NCI-H2171 treated with DMSO at 0.1 percent for 48 hours (cell line): ENCODE measurements at places on chromosomes 3 and 15.

- DNase-seq, result no peak
Observed at GRCh38 chr3:123344907-123345594, 103.8 kb downstream of the ADCY5 start.

DNA sequence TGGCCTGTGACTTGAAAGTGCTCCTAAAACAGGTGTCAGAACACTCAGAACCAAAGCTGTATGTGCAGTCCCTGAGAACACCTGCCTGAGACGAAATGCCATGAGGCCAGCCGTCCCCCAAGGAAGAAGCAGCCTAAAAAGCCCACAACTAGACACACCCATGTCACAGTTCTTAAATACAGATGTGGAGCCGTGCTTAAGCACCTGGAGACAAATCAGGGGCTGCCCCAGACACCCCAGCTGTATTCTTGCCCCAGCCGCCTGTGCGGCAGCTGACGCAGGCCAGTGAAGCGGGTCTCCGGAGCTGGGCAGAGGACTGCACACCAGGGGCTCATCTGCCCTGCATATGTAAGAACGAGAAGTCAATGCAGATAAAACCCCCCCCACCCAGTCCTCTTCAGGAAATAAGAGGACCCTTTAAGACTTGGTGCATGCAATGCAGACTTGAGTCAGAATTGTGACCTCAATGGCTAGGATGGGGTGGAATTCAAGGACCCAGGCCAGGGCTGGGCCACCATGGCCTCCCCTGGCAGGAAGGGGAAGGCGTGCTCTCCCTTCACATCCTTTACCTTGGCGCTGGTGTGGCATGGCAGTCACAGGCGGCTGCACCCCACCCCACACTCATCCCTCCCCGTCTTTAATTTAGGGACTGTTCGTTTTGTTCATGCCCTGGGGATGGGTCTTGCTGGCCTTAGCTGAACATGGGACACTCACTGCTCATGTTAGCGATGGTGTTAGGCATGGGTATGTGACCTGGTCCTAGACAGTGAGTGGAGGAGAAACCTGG is 27.7 kb upstream of the PLXNA1 start:
- no peak for DNase-seq

DNA sequence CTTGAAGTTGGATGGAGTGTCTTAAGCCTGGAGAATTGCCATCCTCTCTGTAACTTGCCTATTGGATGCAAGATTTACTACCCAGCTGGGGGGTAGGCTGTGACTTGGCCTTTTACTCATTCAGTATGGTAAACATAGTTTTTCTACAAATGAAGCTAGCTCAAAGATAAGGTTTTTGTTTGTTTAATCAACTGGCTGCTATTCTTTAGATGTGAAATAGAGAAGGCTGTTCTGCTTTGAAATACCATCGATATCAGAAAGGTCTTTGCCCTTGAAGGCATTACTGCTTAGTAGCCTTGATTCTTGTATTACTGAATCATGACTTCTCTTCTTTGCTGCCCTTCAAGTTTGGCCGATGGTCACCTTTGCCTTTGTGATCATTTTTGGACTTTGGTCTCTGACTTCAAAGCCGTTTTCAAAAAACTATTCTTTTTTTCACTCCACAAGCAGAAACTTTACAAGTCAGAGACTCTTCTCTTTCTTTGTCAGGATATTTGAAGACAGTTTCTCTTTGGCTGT is 83.1 kb downstream of the GAP43 start:
- DNase-seq, result no peak

DNA sequence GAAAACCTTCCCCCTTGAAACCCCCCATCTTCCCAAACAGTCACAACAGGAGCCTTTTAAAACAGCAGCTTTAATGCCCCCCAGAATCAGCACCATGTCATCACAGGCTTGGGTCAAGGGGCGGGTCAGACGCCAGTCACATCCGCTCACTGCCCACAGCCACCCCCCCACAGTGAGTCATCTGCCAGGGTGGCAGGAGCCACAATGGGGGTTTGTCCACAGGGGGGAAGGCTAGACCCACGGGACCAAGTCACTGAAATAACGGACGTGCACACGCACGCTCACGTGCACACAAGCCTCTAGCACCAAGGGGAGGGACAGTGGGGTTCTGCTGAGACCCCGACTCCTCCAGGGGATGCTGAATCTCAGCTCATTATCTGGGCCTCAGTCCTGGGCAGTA is 441 bp upstream of the UCN2 start:
- no peak for DNase-seq

GRCh38 chr15:59615661-59616060 is 4.1 kb downstream of the GCNT3 start:
- no peak for DNase-seq

DNA sequence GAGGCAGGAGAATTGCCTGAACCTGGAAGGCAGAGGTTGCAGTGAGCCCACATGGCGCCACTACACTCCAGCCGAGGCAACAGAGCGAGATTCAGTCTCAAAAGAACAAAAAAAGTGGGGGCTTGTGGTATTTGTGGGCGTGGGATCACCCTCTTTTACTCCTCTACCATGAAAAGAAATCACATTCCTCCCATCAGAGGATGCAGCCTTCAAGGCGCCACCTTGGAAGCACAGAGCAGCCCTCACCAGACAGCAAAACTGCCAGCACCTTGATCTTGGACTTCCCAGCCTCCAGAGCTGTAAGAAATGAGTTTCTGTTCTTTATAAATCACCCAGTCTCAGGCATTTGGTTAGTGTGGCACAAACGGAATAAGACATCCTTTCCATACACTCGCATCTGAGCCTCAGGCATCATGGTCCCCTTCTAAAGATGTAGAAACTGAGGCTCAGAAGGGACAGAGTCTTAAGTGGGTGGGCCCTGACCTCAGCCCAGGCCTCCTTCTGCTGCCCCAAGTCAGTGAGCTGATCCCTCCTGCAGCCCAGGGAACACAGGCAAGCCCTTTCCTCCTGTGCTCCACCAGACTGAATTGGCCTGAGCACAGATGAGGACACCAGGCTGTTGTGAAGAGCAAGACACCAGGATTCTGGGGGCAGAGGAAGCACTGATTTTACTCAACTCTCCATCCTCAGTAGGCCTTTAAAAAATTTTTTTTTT is 201.7 kb upstream of the LINGO1 start:
- DNase-seq, result no peak
